ENCODE measurements at places on chromosomes 7 and 10.

DNA sequence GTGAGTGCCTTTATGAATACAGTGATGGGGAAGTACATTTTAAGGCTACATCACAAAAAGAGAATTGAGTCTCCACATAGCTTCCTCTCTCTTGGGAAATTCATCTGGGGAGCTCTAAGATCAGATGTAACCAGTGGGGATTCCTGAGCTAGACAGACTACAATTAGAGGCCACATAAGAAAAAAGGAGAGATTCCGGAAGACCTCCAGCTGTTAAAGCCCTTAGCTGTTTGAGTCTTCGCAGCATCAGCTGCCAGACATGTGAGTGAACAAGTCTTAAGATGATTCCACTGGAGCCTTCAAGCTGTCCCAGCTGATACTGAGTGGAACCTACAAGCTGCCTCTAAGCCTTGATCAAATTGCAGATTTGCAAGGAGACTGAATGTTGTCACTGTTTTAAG is 448.5 kb downstream of the NXPH1 start:
- no peak for DNase-seq

GRCh38 chr7:99460651-99461050 is 5.3 kb downstream of the ATP5MF start:
- no peak for DNase-seq

DNA sequence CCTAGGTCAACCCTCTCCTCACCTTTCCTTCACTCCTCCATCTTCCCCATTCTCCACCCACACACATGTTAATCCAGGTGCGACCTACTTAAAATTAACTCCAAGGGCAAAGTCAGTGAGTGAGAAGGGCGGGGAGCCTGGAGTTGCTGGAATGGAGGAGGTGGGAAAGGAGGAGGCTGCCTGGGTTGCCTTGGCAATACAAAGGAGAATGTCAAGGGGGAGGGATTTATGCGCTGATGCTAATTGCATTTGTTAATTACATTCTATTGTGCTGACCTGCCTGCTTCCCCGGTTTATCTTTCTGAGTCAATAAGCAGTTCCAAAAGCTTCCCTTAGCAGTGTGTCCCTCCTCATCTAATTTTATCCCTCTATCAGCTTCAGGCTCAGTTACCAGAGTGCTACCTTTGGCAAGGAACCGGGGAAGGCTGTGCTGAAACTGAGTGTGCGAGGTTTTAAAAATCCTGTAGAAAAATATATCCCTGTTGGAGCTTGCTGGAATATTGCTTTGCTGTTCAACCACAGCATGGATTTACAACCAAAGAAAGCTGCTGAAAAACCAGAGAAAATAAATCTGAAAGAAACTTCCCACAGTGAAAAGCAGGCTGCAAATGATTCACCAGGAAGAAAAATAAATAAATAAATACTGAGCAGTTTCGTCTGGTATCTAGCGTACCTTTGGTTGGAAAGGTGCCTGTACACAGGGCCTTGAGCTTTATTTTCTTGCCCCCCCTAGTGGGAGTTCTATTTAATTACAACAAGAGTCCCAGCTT is 113.2 kb upstream of the DGKB start:
- DNase-seq = peak; percentile 87

DNA sequence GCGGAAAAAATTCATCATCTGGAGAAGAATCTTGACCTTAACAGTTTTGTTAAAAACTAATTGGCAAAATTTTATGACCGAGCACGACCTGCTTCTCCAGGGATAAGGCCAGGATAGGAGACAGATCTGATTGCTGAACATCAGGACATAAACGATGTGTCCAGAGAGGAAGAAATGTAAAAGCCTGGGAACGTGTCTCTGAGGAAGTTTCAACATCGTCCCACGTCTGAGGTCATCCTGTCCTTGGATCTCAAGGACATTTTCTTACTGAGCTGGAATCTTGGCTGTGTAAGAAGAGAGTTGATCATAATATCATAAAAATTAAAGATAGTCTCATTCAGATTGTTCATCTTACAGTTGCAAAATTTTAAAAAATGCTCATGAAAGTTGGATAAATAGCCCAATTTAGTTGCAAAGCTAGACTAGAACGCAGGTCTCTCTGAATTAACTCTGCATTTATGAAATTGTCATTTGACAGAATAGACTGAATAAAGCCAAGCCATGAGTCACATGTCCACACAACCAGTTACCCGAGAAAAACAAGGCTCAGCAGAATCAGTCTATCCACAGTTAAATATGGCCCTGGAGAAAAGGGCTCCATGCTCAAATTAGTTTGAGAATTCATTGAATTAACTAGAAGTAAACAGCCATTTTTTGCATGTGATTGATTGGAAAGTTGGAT is 120.0 kb upstream of the EGFR start:
- no peak for DNase-seq

DNA sequence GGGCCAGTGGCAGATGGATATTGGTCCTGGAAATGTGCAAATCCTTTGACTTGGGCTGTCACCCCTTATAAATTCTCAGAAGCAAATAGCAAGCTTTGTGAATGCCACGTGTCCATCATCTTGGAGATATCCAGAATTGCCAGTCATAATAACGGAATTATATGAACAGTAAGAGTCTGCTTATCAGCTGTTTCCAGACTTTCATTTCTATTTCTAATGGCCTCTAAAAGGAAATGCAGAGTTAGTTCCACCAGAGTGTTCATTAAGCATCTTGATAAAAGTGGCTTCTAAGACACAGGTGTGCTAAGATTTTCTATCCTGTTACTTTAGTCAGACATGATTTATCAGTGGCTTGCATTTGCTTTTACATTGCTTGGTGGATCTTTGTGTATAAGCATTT is 87.4 kb downstream of the RAMP3 start:
- no peak for DNase-seq

DNA sequence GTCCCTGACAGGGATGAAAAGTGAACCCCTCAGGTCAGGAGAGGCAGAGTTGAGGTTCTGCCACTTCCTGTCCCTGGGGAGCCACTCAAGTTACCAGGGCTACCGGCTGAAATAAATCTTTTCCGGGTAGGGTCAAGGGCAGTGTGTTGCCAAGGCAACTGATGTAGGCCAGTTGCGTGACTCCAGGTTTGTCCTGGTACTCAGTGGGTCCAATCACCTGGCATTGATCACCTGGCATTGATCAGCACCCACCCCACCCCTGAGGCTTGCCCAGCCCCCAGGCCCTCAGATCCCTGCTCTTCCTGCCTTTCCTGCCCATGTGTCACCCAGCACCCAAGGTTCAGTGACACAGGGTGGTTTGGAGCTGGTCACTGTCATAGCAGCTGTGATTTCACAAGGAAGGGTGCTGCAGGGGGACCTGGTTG is 5.9 kb downstream of the SAP25 start:
- no peak for DNase-seq

DNA sequence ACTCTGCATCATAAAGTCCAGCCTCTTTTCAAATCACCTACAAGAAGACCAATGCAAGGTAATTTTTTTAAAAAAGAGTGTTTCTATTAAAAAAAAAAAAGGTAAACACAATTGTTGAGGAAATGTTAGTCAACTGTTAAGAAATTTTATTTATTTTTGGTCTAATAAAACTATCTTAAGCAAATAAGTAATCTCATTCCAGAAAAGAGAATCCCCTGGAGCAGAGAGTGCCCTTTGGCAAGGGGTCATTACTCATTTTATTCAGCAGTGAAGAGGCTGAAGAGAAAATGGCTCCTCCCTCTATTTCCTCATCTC is 63.4 kb upstream of the GSDME start:
- DNase-seq = no peak

- no peak for DNase-seq
Observed at GRCh38 chr10:111972109-111972508, 211.5 kb downstream of the GPAM start.

- no peak for DNase-seq
Observed at GRCh38 chr10:3588816-3589215, 196.2 kb downstream of the KLF6 start.

- no peak for DNase-seq
Observed at GRCh38 chr7:5627745-5628547, 153.5 kb downstream of the RNF216 start.

DNA sequence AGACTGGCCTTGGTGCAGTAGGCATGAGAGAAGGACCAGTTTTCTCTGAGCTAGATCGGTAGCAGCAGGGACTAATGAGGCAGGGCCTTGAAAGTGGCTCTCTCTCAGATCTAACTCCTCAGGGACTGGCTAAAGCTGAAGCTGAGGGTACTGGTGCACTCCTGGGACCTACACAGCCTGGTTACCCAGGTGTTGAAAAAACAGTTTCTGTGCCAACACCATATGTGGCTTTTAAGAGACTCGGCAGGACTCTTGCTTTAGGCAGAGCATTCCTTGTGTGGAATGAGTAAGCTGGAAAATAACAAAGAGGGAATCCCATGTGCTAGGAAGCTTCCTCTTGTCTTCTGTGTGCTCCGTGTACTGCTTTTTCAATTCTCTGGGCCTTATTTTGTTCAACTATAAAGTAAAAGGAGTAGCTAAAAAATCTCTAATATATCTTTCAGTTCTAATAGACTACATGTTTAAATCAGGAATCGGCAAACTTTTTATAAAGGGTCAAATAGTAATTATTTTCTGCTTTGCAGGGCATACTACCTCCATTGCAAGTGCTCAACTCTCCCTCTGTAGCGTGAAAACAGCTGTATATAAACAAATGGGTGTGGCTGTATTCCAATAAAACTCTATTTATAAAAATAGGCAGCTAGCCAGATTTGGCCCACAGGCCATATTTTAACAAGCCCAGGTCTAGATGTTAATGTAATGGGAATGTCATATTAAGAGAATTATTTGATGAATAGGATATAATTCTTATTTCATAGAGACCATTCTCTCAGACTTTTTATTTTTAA is 186.1 kb upstream of the KAT6B start:
- DNase-seq = peak; percentile 88

DNA sequence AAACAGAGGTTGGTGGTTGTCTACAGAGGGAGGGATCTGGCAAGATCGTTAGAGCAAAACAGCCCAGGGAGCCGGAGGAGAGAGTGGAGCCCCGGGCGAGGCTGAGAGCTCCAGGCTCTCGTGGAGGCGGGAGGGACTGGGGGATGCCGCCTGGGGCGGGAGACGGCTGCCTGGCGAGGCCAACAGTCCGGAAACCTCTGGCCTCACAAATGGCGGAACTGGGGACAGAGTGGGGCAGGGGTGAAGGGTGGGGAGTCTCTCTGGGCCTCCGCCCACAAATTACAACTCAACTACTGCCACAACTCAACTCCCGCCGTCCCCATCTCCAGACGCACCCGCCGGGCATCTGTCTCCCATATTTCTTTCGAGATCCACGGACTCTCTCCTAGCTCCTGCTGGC is 47.7 kb downstream of the CLEC2L start:
- DNase-seq = no peak

- DNase-seq = no peak
Observed at GRCh38 chr10:29921071-29921446, 138.3 kb downstream of the JCAD start.

DNA sequence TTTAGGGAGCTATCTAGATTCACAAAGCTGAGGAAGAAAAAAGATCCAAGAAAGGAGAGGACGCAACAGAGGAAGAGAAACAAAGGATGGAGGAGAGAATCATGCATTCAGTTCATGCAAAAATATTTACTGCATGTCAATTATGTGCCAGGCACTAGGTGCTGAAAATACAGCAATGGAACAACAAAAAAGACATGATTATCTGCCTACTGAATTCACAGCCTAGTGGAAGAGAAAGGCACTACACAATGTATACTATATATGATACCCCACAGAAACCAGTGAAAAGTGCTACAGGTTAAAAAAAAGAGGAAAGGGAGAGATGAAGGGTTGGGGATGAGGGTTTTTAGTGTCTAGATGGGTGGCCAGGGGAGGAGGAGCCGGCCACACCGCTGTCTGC is 520.4 kb upstream of the CELF2 start:
- no peak for DNase-seq

DNA sequence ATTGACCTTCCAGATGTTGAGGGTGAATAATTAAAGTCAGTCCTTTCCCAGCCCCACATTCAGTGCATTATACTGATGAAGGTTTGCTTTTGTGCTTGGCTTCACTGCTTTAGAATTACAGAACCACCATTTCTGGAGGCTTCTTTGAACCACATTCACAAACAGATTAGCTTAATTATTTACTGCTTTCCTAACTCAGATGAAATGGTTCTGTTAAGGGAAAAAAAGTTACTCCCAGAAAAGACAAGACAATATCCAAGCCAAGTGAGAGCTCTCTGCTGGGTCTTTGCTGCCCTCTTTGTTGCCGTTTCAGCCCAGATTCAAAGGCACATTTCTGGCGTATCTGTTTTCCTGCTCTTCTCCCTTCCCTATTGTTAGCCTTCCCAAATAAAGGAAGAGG is 188.9 kb downstream of the AHR start:
- DNase-seq = no peak

DNA sequence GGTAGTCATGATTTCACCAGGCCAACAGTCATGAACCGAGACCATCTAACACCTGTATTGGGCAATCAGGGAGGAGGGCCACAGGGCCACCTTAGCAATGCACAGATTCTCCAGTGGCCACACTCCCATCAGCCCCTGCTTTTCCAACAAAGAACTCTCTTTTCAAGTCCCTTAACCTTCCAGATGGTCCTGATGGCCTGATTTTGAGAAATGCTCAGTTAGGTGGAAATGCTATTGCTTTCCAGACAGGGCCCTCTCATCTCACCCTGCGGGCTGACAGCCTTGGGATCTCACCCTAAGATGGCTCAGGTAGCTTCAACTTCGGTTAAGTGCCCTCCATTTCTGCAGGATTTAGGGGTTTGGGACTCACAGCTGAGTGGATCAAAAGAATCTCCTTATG is 131.9 kb upstream of the PRR15 start:
- DNase-seq = no peak

DNA sequence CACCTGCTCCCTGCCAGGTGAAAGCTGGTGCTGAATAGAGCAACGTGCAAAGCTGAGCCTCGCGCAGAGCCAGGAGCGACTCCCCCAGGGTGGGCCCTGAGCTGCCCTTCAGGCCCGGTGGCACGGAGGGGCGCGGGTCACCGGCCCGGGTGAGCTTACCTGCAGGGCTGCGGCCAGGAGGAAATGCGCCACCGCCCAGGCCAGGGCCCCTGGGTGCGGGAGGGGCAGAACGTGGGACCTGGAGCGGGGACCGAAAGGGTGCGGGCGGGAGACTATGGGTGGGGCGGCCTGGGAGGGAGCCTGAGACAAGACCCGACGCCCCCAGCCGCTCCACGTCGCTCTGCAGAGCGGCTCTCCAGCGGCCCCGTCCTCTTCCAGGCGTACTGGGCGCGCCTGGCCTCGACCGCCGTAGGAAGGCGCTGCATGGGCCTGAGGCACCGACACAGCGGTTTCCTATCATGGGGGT is 122.1 kb downstream of the BTAF1 start:
- DNase-seq = no peak

DNA sequence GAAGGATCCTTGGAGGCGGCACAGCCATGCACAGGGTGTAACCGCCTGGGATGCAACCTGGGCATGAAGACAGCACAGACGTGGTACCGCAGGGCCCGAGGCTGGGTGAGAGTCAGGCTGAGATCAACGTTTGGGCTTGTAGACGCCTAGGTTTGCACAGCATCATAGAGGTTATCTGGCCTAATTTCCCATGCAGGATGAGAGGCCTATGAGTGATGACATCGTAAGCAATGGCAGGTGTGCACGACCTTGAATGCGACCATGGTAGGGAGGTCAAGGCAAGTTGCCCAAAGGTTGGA is 7.5 kb downstream of the CALML3 start:
- no peak for DNase-seq

- DNase-seq = no peak
Observed at GRCh38 chr10:84214612-84215235, 10.6 kb downstream of the LRIT2 start.
